Kidney capillary endothelial cell (primary cell): ENCODE measurements at places on chromosomes 1 and 21.
A peak's percentile ranks its signal among the peaks of the same experiment; 100 is the strongest.

DNA sequence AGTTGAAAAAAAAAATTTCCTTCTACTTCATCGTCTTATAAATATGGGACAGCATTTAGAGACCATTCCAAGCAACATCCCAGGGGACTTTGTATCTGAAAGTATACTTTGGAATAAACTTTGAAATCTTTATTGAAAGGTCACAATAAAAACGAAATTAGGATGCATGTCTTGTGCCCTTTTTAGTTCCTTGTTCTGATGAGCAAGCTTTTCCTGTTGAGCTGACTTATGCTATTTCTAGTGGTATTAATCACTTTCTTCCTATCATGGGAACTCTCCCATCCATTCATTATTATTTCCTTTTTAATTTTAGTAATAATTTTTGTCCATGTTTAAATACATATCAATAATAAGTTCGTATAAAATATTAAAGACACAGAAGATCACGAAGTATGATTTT lies 4.0 kb upstream of the GBP2 start:
- no peak for DNase-seq

GRCh38 chr1:3030663-3031381 lies 9.6 kb downstream of the ACTRT2 start:
- DNase-seq = no peak

GRCh38 chr1:156805766-156806511 lies 10.7 kb downstream of the SH2D2A start:
- DNase-seq = no peak

GRCh38 chr1:228842094-228842775 lies 107.0 kb downstream of the RHOU start:
- peak; percentile 42 for DNase-seq

GRCh38 chr1:117501281-117501680 lies 104.6 kb upstream of the TENT5C start:
- DNase-seq = no peak

DNA sequence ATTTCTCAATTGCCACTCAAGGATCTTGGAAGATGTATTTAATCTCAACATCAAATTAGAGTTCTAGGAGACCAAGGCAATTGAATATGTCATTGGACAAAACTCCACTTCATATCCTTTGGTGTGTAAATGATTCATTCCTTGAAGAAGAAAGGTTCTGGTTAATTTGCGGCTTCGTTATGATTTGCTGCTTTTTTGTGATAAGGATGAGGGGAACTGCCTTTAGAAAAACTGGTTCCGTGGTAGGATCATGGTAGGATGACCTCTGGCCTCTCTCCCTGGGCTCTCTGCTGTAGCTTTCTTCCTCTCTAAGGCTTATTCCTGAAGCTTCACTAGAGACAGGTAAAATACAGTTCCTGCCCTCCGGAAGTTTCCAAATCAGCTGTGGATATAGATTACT lies 51.5 kb upstream of the ERRFI1 start:
- no peak for DNase-seq

- DNase-seq = no peak
Measured at GRCh38 chr1:168053681-168054080, 83.0 kb downstream of the GPR161 start.

DNA sequence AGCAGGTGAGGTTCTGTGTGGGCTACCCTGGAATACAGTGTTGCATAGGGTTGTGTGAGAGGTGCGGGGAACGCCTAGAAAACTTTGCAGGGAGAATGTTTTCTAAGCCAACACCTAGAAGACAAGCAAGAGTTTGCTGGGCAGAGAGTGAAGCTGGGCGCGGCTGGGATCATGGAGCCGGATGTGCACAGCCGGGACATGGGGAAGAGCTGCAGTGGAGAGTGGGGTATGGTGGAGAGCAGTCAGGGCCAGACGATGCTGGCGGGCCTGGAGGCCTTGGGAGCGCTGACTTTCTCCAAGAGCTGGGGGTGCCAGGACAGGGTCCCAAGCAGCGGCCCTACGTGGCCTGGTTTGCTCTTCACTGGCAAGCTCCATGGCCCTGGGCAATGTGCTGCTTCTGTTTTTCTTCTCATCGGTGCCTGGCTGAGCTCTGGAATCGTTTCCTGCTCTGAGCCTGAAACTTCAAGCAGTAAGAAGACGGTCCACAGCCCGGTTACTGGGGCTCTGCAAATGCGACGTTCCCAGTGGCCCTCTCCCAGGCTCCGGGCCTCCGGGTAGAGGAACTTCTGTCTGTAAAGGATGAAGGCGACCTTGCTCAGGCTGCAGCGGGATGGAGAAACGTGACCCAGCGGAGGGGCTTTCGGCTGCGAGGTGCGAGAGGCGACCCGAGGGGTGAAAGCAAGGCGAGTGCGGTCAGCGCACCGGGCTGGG lies 51.9 kb upstream of the CD34 start:
- DNase-seq = no peak

- no peak for DNase-seq
Measured at GRCh38 chr1:5796028-5796427, 196.2 kb downstream of the NPHP4 start.

DNA sequence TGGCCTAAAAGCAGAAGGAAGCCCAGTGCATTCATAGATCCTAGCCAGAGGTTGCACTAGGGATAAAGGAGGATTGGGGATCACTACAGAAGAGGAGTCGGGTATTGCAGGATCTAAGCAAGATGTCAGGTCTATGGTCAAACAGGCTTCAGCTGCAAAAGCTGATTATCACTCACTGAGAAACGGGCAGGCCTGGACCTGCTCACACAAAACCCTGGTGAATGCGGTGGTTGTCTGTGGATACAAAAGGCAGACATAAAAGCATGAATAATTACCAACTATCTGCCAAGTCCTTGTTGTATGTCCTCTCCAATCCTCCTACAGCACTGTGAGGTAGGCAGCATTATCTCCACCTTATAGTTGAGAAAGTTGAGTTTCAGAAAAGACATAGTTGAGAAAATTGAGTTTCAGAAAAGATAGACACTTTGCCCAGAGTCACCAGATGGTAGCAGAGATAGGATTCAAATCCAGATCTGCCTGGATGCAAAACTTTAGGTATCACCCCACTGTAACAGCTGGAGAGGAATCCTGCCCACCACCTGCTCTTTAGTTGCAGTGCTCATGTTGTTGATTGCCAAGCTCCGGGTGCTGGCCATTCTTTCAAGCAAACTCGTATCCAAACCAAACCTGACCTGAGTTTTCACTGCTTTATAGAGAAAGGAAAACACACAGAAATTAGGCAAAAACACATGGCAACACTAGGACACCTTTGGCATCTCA lies 49.6 kb upstream of the HOOK1 start:
- DNase-seq = no peak

- no peak for DNase-seq
Measured at GRCh38 chr1:17348593-17349234, 23.3 kb upstream of the PADI6 start.

GRCh38 chr1:241356519-241357365 lies at the start of gene RGS7:
Gene RGS7 (minus strand): TSS chr1:241357205.
- DNase-seq = peak; percentile 16

DNA sequence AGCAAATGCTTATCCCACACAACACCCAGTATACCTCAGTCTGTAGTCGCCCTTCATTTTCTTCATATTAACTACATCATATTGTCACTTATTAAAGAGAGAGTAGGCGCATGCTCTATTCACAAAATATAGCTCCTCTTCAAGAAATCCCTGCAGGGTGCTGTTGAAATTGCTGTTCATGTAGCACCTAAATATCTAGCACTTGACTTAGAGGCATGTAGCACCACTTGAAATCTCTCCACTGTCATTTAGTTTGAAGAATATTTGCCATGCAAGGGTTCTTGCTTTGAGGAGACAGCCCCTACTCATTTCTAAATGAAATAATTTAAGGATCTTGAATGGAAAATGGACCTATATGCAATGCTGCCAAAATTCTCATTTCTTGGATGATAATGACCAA lies 20.9 kb upstream of the LRRC8B start:
- DNase-seq = no peak

- DNase-seq = no peak
Measured at GRCh38 chr1:244841273-244841927, 5.9 kb downstream of the COX20 start.

DNA sequence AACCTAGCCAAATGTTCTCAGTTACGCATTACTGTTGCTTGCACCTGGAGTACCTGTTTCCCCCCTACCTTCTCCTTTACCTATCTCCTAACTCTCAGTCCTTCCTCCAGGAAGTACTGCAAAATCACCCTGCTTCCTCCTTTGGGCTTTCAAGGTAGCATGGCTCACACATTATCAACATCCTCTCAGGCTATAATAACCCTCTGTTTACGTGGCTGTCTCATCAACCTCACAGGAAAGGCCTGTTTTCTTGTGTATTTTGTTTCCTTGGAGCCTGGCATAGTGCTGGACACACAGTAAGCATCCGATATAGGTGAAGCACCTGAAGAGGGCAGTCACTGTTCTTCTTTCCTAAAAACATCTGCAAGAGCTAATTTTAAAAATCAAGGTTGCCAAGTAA lies 32.7 kb upstream of the ANGPTL7 start:
- no peak for DNase-seq

GRCh38 chr1:232101231-232101630 lies 474.6 kb downstream of the DISC1 start:
- DNase-seq = no peak

DNA sequence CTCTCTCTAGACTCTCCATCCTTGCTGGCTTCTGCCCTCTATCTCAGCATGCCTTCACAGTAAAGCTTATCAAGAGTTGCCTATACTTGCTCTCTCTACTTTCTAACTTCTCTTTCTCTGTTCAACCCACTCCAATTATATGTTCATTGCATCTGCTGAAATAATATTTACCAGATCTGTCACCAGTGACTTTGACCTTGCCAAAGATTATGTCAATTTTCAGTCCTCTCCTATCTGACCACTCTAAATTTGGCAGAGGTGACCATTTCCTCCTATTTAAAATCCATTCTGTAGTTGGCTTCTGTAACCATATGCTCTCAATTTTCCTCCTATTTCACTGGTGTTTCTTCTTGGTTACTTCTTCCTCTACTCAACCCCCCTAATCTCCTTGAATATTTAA lies 38.8 kb upstream of the DR1 start:
- DNase-seq = no peak

GRCh38 chr1:69706473-69706872 lies 138.8 kb downstream of the LRRC7 start:
- no peak for DNase-seq

DNA sequence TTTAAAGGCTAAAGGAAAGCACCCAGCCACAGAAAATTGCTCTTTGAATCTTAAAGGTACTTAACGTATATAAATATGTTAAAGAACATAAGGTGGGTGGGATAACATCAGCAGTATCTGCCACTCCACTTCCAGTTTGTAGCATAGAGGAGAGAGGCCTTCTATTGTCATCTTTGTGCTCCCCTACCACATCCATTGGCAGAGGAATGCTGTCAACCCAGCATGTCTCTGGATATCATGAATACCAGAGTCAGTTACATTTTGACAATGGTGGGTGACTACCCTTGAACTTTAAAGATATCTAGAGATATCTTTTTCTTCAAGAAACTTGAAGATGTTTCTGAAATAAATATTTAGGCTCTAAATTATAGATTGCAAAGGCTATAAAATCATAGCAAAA lies 283.2 kb upstream of the LRRC7 start:
- no peak for DNase-seq

GRCh38 chr1:198756470-198756869 lies 117.6 kb downstream of the PTPRC start:
- DNase-seq = no peak

- no peak for DNase-seq
Measured at GRCh38 chr21:14824126-14824525, 240.7 kb downstream of the NRIP1 start.

- DNase-seq = no peak
Measured at GRCh38 chr1:233554037-233554436, 59.9 kb upstream of the KCNK1 start.

DNA sequence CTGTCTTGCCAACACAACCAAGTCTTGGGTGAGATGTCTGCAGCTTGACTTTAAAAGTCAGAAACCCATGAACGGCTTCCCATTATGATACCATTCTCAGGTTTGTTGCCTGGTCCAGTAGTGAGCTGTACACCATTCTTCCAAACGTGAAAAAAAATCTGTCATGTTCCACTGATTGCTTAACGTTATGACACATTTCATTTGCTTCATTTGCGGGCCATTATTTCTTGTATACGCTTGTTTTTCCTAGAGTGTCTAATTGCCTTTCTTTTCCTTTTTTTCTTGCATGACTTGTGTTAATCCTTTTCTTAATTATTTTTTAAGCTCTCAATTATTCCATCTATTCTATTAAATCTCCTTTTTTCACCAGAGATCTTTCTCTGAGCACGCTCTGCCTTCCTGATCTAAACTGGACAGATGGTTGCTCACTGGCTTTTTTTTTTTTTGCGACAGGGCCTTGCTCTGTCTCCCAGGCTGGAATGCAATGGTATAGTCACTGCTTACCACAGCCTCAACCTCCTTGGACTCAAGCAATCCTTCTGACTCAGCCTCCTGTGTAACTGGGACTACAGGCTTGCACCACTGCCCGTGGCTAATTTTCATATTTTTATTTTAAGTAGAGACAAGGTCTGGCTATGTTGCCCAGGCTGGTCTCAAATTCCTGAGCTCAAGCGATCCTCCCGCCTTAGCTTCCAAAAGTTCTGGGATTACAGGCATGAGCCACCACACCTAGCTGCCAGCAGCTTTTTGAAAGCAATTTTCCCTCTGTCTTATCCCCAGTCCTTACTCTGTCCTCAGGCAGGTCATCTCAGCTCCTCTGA lies 31.7 kb upstream of the CAMTA1 start:
- DNase-seq = no peak

- no peak for DNase-seq
Measured at GRCh38 chr1:151985270-151985669, 8.4 kb downstream of the S100A10 start.

DNA sequence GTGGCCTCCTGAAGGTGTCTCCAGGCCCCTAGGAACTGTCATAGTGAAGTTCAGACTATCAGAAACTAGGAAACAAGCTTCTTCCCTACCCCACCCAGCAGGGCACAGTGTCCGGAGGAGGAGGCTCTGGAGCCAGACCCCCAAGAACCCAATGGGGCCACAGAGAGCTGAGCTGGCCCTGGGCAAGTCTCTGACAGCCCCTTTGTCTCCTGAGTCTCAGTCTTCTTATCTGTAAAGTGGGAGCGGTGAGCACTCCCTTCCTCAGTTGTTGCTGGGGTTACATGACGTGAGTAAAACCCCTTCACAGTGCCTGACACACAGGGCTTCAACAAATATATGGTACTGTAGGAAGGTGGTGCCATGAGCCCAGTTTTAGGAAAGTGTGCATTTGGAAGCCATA lies 675.8 kb downstream of the MATN1 start:
- no peak for DNase-seq

GRCh38 chr1:164765992-164766720 lies 207.2 kb downstream of the PBX1 start:
- no peak for DNase-seq
